AG10803 (cell line): ENCODE measurements at places on chromosomes 5 and 9.

DNA sequence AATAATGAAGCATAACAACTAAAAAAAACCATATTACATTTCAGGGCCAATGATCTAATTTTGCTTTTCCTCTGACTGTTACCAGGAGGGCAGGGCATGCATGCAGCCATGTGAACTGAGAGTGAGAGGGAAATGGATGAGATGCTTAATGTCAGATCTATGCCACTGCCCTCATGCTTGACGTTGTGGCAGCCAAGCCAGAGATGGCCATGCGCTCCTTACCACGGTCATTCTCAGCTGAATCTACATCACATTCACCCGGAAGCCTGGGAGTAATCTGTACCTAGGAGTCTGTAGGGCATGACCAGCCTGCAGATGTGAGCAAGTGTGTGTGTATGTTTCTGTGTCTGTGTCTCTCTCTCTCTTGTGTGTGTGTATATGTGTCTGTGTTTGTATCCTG lies 183.7 kb downstream of the KDM4C start:
- DNase-seq, result no peak

DNA sequence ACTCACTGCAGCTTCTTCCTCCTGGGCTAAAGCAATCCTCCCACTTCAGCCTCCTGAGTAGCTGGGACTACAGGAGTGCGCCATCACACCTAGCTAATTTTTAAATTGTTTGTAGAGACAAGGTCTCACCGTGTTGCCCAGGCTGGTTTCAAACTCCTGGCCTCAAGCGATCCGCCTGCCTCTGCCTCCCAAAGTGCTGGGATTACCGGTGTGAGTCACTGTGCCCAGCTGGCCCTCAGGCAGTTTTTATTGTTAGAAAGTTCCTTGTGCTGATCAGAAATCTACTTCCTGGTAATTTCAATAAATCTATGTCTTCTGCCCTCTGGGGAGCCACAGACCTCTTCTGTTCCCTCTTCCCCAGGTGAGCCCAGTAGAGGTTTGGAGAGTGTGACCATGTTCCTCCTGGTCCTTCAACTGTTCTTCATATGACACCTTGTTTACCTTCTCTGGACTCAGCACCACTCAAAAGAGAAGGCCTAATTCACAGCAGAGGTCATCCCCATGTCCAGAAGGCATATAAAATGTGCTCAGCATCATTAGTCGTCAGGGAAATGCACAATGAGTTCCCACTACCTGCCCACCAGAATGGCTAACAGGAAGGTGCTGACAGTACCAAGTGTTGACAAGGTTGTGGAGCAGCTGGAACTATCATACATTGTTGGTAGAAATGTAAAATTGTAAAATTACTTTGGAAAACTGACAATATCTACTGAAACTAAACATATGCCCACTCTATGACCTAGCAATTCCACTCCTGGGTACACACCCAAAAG lies 10.4 kb downstream of the TMOD1 start:
- no peak for DNase-seq

- no peak for DNase-seq
Observed at GRCh38 chr5:58456486-58456885, 3.4 kb downstream of the PLK2 start.

- DNase-seq, result no peak
Observed at GRCh38 chr5:170075696-170076095, 30.0 kb upstream of the FOXI1 start.

GRCh38 chr5:122501089-122501435 lies 189.0 kb downstream of the SNCAIP start:
- no peak for DNase-seq

DNA sequence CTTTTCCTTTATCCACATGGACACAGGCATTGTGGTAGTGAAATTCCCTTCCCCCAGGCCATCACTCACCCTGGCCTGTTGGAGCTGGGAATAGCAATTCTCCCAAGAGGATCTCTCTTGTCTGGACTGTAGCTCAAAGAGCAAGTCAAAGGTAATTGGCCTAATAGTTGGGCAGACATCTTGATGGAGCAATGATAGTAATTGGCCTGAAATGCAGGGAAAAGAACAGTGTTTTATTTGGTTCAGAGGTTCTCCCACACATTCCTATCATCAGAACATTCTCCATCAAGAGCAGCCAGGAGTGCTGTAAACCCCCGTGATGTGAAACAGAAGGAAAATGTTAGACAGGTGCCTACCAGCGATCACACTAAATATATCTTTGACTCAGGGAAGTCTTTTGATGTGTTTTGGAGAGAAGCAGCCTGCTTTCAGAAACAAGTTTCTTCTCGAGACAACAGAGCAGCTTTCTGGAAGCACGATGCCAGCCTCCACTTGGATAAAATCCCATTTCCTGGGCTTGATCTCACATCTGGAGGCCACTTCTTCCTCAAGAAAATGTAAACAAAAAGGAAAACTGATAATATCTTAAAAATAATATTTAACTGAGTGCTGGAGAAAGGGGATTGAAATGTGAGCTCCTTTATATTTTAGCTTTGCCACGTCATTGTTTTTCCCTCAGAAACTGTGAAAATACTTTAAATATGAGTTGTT lies 198.1 kb upstream of the WWC1 start:
- peak; percentile 72 for DNase-seq

GRCh38 chr9:112752334-112753125 lies 2.0 kb downstream of the SNX30 start:
- no peak for DNase-seq

- no peak for DNase-seq
Observed at GRCh38 chr5:81021486-81021885, 61.3 kb downstream of the RASGRF2 start.

DNA sequence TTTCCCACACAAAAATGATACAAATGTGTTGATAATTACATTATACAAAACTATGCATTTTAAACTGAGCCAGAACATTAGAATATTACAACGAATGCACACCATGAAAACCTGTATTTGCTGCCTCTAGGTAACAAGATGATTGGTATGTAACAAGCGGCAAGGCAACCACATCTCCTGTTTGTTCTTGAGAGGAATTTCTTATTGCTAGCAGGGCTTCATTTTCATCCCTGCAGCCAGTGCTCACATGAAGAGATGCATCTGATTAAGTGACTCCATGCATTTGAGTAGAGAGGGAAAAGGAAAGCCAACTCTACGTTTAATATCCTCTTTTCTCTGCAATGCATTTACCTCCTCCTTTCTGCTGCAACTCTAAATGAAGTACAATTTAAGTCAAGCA lies 36.6 kb downstream of the FRMD3 start:
- no peak for DNase-seq

DNA sequence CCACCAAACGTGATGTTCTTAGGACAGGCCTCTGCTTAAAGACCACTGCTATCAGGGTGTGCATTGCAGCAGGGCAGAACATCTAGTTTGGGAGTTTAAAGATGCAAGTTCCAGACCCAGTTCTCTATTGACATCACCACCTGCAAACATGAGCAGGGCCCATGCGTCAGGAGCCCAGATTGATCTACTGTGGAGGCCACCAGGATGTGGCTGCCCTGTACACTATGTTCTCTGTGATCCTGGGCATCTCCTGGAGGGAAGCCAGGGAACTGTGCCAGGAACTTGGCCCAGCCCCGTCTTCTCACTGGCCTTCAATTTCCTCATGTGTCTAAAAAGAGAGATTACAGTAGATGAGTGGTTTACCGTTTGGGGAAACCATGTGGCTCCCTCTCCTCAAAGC lies 87.1 kb downstream of the PDE6A start:
- no peak for DNase-seq

DNA sequence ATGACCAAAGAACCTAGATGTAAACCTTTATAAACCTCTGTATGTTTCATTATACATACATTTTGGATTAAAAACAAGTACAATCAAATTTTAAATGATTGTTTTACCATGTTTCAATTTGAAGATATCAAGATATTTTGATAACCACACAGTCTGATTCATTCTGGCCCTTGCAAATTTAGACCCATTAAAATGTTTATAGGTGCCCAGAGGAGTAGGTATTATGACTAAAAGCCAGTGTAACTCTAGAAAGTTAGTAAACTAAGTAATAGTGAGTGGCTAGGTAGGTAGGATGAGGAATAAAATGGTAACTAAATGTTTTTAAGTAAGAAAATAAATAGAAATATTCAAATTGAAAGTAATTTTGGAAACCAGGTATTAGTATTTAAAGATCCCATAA lies 165.5 kb downstream of the PBX3 start:
- no peak for DNase-seq

- DNase-seq, result no peak
Observed at GRCh38 chr9:75588808-75589207, 301.7 kb upstream of the PCSK5 start.

GRCh38 chr5:1497242-1497777 lies 26.4 kb downstream of the LPCAT1 start:
- no peak for DNase-seq

DNA sequence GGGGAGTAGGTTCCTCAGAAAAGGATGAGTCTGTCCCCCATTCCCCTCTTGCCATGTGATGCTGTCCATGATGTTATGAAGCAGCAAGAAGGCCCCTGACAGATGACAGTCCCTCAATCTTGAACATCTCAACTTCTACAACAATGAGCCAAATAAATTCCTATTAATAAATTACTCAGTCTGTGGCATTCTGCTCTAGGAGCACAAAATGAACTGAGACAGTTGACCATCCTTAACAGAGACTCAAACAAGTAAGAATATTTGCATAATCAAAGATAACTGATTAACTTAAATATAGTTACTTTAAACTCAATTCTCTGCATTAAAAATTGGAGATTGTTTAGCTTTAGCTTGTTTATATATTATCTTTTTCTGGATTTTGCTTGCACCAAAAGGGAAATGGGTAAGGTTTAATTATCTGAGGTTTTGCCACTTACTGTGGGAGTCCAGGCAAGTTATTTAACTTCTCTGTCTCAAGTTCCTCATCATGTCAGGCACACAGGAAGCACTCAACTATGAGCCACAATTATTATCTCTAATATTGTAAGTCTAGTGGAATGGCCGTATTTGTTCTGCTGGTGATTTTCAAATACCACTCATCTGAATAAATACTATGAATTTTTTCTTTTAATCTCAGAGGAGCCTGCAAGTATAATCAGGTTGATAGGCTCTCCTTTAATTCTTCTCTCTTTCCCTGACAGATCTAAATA lies 162.9 kb downstream of the TSSK1B start:
- DNase-seq, result no peak
